ENCODE measurements at places on chromosomes 13 and 19. TPM values are rescaled to one million over a fixed set of nuclear protein-coding genes. Genes with fewer than 3 reads are reported as not detected.
A peak's percentile ranks its signal among the peaks of the same experiment; 100 is the strongest.

Gene IL11
- total RNA-seq = 0.34 TPM

Gene SIAH3
- total RNA-seq = not detected

Gene CYSLTR2
- total RNA-seq = 1.1 TPM

Gene CEACAM6
- 1.3 TPM for total RNA-seq

DNA sequence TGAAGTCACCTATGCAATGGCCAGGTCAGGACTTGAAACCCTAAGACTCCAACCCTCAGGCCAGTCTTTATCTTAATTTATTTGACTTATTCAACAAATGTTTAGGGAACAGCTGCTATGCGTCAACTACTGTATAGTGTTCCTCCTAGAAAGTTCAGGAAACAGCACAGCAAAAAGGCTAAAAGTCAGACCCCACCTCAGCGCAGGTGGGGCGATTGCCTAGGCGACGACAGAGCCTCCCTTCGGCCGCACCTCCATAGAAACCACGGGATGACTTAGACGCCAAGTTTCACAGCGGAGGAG is 502 bp downstream of the VRK3 start:
- no peak for DNase-seq

- no peak for DNase-seq
Measured at GRCh38 chr13:25905611-25906010, 146.2 kb downstream of the SHISA2 start.

DNA sequence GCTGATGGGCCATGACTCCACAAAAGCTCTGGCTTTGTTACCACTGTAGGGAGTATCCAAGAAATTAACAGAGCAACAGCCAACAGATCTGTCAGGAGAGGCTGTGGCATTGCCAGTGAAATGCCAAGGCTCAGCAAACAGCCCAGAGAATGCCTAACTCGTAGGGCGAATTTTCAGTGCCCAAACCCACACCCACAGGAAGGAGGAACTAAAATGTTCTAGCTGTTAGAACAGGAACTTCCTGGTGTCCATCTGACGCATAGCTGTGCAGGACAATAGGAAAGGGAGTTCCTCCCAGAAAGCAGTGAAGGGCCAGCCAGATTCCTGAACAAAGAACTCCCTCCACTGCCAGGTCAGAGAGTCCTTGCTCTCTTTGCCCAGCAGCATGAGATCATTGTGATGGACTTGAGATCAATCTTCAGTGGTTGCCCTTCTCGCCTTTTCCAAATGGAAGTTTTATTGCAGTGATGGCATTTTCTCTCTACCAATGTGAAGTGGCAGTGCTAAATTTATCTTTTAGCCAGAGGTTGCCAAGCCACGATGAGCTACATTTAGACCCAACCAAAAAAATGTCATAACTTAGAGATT is 224.2 kb upstream of the STARD13 start:
- DNase-seq = peak; percentile 92

- no peak for DNase-seq
Measured at GRCh38 chr13:29857085-29857484, 6.7 kb upstream of the UBL3 start.

DNA sequence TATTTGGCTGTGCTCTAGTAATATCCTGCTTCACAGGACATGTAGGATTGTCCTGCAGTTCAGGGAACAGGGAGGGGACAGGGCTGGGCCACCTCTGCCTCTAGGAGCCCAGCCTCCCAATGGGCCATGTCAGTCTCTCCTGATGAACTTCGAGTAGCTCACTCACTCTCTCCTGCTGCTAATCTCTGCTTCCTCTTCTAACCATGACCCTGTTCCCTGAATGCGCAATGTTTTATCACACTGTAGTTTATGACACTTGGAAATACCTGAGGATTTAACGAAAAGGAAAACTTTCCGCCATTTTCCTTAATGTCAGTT is 9.2 kb downstream of the PARP4 start:
- DNase-seq = no peak

DNA sequence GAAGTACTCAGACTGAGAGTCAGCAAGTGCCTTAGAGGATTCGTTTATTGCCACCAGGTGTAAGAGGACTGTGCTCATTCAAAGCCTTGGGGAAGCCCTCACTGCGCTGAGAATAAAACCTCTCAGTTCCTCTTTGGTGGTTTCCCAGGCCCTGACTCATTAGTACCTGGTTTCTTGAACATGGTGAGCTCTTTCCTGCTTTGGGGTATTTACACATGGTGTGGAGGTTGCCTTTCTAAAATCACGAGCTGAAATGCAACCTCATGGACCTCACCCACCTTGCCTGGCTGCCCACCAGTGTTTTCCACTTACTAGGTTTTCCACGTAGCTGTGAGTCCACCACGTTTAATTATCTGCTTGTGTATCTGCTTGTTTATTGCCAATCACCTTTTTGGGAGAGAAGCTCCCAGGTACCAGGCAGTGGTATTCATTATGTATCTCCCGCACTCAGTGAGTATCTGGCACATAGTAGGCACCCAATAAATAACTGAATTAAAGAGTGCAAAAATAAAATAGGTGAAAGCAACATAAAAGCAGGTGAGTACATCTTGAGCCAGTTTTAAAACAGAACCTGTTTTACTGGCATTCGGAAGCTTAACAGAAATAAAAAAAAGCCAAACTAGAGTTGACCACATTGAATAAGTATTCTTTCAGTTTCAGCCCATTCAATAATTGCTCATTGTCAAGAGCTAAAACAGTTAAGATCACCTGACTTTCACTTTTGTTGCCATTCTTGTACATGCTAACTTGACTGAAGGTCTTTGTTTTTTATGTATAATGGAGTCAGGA is 533.0 kb downstream of the MYO16 start:
- peak; percentile 85 for DNase-seq

Data from esophagus muscularis mucosa (tissue), 4 donors.